ENCODE measurements at places on chromosomes 3 and 15.

- no peak for DNase-seq
Measured at GRCh38 chr3:56904552-56905215, 102.9 kb upstream of the ARHGEF3 start.

DNA sequence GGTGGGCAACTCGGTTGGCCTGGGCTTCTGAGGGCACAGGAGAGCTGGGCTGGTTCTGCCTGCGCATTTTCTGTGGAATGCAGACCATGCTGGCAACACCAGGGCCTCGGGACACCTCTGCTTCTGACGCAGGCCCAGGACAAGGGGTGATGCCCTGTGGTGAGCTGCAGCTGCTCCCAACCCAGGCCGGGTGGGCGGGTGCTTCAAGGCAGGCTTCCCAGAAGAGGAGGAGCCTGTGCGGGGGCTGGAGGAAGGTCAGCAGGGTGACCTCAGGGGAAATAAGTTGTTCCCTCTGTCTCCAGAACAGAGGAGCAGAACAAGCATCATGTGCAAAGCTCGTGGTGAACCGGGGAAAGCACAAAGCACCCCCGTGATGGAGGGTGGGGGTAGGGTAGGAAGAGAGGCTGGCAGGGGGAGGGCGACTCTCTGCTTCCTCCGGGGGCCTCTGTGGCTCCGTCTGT, 11.0 kb upstream of the PLXNA1 start:
- no peak for DNase-seq

DNA sequence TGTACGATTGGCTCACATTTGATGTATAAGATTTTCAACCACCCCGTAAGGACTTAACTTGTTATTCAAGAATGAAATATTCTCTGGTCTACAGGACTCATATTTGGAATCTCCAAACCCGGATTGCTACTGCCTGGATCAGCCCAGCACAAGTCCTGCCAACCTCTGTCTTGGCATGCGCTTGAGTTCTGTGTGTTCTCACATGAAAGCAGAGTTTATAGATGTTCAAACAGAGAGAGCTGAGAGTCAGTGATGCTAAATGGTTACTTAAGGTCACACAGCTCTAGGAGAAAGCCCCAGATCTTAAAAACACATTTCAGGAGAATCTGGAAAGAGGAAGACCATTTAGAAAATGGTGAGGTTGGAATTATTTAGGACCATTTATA, 268.0 kb upstream of the TBL1XR1 start:
- DNase-seq: no peak

- DNase-seq: no peak
Measured at GRCh38 chr15:67158367-67158766, 93.0 kb downstream of the SMAD3 start.

DNA sequence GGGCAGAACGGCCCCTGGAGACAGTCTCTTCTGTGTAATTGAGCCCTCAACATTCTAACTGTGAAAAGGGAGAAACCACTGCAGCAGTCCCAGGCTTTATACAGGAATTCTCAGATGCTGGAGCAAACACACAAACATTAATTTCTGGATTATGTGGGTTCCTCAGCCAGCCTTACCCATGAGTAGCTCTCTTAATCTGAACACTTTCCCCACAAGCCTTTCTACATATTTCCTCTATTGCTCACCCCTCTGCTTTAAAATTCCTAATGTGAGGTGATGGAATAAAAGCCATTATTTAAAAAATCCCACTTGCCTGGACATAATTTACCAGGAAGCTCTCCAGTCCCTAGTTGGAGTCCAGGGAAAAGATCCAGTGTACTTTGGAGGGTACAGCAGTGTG, 139.0 kb downstream of the CTNNB1 start:
- no peak for DNase-seq

DNA sequence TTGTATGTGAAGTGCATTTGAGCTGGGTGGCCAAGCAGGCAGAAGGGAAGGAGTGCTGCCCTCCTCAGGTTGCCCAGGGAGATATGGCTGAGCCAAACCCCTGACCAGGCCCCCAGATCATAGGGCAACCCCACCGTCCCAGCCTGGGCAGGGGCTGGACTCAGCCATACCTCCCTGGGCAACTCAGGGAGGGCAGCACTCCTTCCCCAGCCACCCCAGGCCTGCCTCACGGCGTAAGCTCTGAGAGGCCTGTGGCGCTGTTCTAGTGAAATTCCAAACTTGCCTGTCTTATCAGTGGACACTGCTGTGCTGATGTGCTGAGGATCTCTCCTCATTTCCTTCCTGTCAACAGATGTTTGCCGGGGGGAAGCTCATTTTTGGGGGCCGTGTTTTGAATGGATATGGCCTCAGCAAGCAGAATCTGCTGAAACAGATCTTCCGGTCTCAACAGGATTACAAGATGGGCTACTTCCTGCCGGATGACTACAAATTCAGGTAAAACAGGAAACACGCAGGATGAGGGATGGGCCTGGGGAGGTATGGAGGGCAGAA, 57.6 kb upstream of the FGD5 start:
- DNase-seq: no peak

- DNase-seq: no peak
Measured at GRCh38 chr3:65144791-65145351, 457.1 kb upstream of the ADAMTS9 start.

- DNase-seq: no peak
Measured at GRCh38 chr3:3295586-3295985, 116.1 kb upstream of the CRBN start.

- DNase-seq: peak; percentile 45
Measured at GRCh38 chr15:70100474-70101341, 3.0 kb upstream of the TLE3 start.

DNA sequence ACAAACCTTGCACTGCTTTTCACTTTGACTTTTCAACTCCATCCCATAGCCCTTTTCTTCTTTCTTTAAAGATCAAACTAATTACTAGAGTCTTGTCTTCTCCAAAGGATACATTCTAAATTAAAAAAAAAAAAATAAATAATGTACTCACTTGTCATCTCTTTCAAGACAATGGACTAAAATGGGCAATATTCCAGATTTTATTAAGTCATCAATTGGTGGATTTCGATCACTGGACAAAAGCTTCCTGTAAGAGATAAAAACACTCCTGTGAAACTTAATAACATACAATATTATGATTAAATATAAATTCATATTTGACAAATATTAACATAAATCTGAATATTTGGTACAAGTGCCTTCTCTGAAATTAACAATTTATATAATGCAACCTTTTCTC, 34.1 kb downstream of the KPNA4 start:
- DNase-seq: no peak

- DNase-seq: no peak
Measured at GRCh38 chr15:71532994-71533393, 277.4 kb upstream of the NR2E3 start.

DNA sequence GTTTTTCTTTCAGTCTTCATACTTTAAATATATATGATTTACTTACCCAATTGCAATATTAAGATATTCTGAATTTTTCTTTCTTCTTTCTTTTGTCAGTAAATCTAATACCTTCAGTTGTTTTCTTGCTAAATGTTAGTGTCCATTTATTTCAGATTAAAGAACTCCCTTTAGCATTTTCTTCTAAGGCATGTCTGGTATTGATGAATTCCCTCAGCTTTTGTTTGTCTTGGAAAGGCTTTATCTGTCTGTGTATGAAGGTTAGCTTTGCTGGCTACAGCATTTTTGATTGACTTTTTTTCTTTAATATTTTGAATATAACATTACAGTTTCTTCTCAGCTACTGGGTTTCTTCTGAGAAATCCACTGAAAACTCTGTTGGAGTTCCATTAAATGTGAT, 64.0 kb upstream of the PLSCR4 start:
- no peak for DNase-seq

GRCh38 chr15:92803852-92804609, 96.1 kb upstream of the CHD2 start:
- DNase-seq: no peak

DNA sequence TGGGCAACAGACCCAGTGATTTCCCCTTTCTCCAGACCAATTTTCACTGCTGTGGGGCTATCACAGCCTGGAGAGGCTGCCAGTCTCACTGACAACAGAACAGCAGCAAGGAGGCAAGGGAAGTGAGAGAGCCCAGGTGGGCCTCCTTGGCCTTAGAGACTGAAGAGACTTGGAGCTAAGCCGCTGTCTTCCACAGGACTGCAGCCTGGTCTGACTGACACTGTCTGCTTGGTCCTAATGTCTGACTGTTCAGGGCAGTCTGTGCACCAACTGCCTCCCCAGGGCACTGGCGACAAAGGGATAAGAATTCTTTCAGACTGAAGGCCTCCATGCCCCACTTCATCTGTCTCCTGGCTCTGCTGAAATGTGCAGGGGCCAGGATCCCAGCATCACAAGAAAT, 11.5 kb downstream of the POMGNT2 start:
- DNase-seq: no peak

DNA sequence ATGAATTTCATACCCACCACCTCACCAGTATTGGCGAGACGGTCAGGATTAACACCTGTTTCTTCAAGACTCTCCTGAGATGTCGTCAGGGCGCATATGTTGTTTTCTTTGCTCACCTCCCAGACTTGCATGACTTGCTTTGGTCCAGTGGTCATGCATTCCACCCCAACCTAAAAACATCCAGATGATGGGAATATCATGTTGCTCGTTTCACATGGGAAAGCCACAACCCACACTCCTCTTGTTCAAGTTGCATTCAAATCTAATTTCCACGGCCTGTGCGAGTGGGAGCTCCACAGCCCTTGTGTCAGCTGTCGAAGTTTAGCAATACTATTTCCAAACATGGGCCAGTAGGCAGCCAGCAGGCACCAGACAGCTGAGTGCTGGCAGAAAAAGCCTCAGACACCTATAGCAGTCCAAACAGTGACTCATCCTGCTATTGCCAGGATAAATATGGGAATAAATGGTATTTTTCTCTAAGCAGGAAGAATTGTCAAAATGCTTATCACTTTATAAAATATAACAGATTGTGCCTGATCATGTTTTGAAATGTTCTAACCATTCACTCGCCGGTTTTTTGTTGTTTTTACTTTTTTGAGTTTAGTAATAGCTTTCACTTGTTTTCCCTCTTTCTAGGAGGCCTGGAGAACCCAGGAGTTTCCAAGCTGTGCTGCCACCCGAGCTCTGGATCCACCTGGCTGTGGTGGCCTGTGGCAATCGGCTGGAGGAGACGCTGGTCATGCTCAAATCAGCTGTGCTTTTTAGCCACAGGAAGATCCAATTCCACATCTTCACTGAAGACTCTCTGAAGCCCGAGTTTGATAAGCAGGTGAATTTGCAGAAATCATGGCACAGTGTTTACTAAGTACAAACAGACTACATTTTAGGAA, 20.1 kb downstream of the GXYLT2 start:
- DNase-seq: no peak

DNA sequence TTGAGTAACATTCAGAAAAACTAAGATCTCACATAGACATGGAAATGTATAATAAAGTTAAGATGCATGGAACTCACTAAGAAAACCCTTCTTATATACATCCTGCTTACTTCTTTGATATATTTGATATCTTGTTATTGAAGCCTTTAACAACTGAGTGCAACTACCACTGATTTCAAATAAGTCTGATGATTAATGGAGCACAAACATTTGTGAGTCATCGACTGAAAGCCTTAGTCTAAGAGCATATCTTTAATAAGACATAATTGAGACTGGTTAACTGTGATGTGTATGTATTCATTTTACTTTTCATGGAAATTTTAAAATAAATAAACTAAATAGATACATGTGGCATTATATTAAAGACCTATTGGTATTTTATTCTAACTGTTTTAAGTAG, 740.5 kb downstream of the EPHA3 start:
- DNase-seq: no peak

DNA sequence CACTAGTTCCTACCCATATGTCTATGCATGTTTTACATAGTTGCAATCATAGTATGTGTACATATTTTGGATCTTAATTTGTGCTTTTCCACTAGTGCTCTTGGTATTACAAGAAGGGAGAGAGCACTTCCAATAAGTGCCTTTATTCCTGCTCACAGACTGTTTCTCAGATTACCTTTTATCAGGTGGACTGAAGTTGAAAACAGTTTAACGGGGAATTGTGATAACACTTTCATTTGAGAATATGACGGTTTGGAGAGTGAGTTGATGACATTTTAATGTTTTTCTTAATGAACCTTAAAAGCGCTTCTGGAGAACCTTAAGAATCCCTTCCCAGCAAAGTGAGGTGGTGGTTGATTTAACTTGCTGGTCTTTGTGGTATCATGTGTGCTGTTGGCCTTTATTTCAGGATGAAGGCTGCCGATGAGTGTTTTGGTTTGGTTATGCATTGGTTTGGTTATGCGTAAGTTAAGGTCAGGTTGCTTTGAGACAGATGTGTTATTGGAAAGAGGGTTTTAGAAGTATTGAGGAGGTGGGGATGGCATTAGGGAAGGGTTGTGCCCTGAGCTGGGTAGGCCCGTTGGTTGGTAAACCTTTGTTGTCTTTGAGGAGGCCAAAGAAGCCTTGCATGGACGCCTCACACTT, 2.8 kb downstream of the EDEM1 start:
- no peak for DNase-seq

- no peak for DNase-seq
Measured at GRCh38 chr3:151204530-151205402, 1.8 kb upstream of the GPR171 start.

GRCh38 chr3:88509582-88509981, 359.8 kb downstream of the C3orf38 start:
- DNase-seq: no peak

GRCh38 chr15:43107751-43108150, 1.9 kb upstream of the UBR1 start:
- DNase-seq: no peak

DNA sequence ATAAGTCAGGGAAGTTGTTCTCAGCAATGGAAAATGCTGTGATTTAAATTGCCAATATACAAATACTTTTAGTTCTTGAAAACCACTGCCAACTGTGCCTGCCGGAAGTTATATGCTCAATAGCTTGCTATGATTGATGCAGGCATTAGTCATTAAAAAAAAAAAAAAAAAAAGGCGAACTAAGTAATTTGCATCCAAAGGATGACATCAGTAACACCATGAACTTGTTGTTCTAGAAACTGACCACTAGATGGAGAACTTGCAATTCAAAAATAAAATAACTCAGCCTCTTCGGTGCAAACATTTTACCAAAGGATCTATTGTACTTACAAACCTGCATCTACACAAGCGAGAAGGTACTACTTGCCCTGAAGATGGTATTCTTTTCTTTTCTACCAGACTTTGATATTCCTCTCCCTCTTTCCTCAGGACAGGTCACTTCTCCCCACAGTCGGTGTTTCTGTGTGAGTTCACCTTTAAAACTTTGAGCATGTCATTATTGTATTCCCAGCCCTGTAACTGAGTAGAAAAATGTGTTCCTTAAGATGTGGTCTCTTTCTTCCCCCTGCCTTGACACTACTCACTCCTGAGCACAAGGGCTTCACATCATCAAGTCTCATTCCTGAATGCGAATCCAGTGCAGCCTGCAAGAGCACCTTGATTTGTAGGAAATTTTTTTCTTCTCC, 115.0 kb upstream of the VEPH1 start:
- no peak for DNase-seq

- DNase-seq: peak; percentile 60
Measured at GRCh38 chr3:50246517-50246954, 10.5 kb downstream of the GNAI2 start.

DNA sequence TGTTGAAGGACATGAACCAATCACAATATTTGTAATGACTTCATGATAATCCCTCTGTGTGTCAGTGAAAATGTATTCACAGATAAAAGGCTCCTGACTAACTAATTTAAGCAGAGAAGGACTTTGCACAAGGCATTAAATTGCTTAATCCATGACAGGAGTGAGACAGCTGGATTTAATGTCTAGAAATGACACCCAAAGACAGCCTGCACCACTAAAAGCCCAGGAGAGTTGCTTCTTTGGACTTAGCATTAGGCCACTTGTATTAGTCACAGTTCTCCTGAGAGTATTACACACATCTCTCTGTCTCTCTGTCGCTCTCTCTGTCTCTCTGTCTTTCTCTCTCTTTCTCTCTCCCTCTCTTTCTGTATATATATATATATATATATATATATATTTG, 180.4 kb downstream of the GOLGA8K start:
- no peak for DNase-seq

Measured in activated CD8-positive, alpha-beta memory T cell treated with anti-CD3 and anti-CD28 coated beads for 1 hour (primary cell).